ENCODE measurements at places on chromosomes 6 and 20. TPM values are rescaled to one million over a fixed set of nuclear protein-coding genes. Genes with fewer than 3 reads are reported as not detected.

ZSCAN23 gene
- not detected for total RNA-seq

CLPSL2 gene
- 0.99 TPM for total RNA-seq

SLC17A4 gene
- not detected for total RNA-seq

CFAP206 gene
- total RNA-seq, result 0.06 TPM

GABRR1 gene
- not detected for total RNA-seq

TFAP2D gene
- not detected for total RNA-seq

HRH3 gene
- total RNA-seq, result not detected

TP53INP2 gene
- total RNA-seq, result 6.6 TPM

TCF21 gene
- 0.07 TPM for total RNA-seq

PHACTR3 gene
- 0.54 TPM for total RNA-seq

HLA-DMB gene
- total RNA-seq, result 1.7 TPM

LRRC73 gene
- 0.71 TPM for total RNA-seq

GNMT gene
- 0.13 TPM for total RNA-seq

EPPIN gene
- total RNA-seq, result not detected

HTR1E gene
- total RNA-seq, result not detected

EDN1 gene
- 38.8 TPM for total RNA-seq

TOX2 gene
- 14.2 TPM for total RNA-seq
